Activated CD8-positive, alpha-beta memory T cell treated with anti-CD3 and anti-CD28 coated beads, Interleukin-2, amount 50 U/mL, for 48 hours (primary cell): ENCODE measurements at places on chromosomes 3 and 15.
A peak's percentile ranks its signal among the peaks of the same experiment; 100 is the strongest.

GRCh38 chr3:172334671-172335207 lies 113.5 kb downstream of the GHSR start:
- no peak for DNase-seq

GRCh38 chr15:34933432-34933975 lies 36.0 kb downstream of the AQR start:
- no peak for DNase-seq

- no peak for DNase-seq
Observed at GRCh38 chr3:155441506-155441905, 148.0 kb upstream of the STRIT1 start.

GRCh38 chr3:196708467-196708866 lies 3.6 kb downstream of the CEP19 start:
- DNase-seq: no peak

GRCh38 chr3:142958707-142959106 lies 4.8 kb downstream of the PAQR9 start:
- DNase-seq: no peak

DNA sequence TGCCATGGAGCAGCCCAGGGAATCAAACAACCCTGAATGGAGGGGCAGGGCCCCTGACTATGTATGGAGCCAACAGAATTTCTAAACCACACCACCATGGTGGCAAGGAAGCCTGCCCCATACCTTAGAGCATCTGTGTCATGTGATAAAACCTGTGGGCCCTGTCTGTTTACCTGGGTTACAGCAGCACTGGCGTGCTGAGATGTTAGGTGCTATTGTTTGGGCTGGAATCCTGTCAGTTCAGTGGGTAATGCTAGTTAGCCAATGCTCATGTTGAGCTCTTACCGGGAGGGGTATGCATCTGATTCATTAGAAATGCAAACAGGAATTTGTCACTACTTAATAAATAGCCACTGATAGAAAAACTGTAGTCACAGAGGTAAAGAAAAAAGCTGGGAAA lies 63.5 kb upstream of the ETV5 start:
- no peak for DNase-seq

DNA sequence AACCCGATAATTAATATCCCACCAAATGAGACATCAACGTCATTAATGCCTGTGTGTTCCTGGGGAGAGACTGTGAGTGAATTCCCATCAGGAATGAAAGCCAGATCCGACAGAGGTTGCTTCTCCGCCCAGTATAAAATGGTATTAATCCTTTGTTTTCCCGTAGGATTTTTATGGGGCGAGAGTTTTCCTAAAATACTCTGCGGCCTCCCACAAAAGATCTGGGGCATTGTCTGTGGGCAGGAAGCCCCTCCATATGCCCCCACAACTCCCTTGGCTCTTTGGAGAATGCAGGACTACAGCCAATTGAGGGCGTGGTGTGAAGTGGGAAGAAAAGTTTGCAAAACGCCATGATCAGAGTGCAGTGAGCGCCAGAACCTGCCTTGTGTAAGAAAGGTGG lies 26.7 kb downstream of the ZIC4 start:
- DNase-seq: no peak

DNA sequence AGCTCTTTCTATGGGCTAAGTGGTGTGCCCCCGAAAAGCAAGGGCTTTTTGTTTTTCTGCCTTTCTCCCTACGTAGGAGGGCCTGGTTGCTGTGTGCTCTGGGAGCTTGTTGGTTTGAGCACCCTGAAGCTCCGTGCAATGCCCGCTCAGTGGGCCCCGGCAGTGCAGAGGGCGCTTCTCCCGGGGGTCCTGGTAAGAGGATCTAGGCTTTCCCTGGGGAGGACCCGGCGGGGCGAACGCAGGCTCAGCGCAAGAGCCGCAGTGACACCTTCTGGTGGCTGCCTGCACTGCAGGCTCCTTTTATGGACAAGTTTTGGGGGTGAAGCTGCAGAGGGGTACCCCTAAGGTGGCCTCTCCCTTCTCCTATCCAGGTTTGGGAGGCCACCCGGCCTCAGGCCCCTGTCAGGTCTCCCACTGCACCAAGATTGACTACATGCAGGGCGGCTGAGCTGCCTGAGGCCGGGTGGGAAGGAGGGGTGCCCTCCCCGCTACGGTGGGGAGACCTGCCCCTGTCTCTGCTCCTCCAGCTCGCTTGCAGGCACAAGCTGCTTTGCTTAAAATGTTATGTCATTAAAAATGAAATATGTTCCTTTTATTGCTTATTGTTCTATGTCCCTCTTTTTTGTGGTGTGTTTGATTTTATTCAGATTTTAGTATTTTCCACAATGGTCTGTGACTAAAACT lies 387.9 kb downstream of the GABRG3 start:
- DNase-seq: peak; percentile 56

DNA sequence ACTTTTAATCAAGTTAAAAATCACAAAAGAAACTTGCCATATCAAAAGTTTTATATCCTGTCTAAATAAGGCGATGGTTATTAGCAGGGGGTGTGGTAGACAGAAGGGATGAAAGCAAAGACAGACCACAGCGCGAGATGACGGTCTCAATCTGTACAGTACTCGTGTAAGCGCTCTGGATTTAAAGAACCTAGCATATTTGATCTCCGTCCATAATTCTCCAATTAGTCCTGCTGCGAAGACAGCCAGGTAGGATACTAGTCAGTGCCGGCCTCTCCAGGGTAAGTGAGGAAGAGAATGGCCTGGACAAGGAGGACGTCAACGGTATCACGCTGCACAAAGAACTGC lies 701 bp downstream of the SGO1 start:
- DNase-seq: no peak

- DNase-seq: no peak
Observed at GRCh38 chr3:72744330-72744729, 103.9 kb downstream of the SHQ1 start.

GRCh38 chr3:71579326-71579934 lies 4.1 kb downstream of the FOXP1 start:
- DNase-seq: no peak

- DNase-seq: peak; percentile 33
Observed at GRCh38 chr3:38314764-38315487, 31.7 kb upstream of the XYLB start.

GRCh38 chr3:8938021-8938420 lies 25.3 kb downstream of the RAD18 start:
- DNase-seq: no peak

DNA sequence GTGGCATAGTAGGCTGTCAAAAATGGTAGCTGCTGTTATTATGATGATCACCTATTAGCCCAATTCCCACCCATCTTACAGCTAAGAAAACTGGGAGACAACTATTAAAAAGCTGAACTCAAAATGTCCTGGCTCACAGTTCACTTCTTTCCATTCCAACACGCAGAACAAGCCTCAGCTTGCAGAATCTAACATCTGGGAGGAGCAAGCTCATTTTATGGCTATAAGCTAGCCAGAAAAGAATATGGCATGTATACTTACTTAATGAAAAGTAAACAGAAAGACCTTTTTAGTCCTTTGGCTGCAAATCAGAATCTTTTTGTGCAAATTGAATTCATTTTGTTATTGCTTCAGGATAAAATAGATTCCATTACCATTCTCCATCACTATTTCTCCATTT lies 34.8 kb upstream of the CFAP20DC start:
- DNase-seq: no peak

DNA sequence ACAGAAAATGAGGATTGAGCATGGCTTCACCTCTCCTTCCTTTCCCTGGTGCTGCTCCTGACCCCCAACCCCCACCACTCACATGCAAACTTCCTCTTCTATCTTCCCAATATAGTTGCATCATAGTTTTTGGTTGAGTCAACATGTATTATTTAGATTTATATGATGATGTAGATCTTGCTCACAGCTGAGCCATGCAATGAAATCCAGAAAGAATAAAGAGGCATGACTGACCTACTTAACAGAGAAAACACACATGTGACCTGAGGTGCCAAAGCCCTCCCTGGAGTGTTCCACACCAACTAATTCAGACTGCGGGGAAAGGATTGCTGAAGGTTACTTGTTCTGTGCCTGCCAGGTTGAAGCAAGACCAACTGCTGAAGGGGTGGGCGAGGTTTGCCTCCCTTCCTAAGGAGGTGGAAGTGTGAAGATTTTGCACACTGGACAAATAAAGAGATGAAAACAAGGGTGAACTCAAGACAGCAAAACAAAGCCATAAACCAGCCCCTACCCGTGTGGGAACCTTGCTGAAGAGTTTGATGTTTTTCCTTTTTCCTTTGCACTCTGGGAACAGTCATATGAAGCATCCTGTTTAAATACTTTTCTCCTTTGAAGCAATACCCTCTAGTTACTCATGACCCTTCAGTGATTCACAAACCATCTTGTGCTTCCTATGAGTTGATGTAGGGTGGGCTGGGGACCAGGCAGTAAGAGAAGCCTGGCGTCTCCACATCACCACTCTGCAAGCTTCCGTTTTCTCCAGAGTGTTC lies 155.2 kb upstream of the UBE2E1 start:
- no peak for DNase-seq

DNA sequence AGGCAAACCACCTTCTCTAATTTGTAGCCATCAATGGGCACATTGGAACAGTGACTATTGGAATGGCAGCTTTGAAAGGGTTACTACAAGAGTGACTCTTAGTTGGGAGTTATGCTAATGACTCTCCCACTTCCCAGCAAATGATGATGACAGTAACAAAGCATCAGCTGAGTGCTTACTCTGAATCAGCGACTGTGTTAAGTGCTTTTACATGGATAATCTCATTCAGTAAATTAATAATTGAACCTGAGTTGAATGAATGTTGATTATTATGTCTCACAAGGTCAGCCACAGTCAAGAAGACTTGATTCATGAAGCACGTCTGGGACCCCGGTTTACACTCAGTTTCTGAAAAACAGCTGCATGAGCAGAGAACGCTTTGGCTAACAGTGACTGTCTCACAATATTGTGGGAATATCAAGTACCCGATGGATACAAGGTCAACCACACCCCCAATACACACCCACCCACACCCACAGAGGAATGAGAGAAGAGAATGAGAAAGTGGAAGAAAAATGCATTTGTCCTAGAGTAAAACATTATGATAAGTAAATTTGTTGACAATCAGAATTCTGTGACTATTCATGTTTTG lies 242.0 kb upstream of the FEZF2 start:
- DNase-seq: no peak

DNA sequence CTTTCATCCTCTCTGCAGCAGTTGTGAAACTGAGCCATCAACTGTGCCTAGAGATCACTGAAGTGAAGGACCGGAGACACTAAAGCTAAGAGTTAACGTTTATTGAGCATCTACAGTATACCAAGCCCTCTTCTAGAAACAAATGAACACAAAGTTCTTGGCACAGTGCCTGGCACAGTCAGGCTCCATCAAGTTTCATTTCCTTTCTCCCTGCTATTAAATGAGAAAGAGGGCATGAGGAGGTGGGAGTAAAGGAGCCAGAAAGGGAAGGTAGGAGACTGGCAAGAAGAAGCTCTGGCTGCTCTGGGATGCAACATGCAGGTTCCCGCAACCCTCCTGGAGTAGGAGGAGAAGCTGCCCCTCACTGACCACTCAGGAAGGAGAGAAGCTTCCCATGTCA lies 30.6 kb downstream of the CYP19A1 start:
- DNase-seq: no peak

DNA sequence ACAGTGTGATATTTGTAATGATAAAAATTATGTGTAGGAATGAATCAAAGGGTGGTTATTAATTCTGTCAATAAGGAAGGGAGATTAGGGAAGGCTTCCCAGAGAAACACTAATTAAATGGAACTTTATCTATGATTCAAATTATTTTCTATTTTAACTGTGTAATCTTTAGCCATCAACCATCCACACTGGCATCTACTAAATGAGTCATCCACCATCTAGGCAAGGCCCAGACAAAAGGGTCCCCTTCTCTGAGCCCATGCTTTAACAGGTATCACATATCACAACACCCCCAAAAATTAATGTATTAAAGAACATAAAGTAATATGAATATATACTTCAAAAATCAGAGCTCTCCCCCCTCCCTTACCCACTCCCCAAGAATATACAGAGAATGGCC lies 19.9 kb upstream of the TPM1 start:
- DNase-seq: no peak

DNA sequence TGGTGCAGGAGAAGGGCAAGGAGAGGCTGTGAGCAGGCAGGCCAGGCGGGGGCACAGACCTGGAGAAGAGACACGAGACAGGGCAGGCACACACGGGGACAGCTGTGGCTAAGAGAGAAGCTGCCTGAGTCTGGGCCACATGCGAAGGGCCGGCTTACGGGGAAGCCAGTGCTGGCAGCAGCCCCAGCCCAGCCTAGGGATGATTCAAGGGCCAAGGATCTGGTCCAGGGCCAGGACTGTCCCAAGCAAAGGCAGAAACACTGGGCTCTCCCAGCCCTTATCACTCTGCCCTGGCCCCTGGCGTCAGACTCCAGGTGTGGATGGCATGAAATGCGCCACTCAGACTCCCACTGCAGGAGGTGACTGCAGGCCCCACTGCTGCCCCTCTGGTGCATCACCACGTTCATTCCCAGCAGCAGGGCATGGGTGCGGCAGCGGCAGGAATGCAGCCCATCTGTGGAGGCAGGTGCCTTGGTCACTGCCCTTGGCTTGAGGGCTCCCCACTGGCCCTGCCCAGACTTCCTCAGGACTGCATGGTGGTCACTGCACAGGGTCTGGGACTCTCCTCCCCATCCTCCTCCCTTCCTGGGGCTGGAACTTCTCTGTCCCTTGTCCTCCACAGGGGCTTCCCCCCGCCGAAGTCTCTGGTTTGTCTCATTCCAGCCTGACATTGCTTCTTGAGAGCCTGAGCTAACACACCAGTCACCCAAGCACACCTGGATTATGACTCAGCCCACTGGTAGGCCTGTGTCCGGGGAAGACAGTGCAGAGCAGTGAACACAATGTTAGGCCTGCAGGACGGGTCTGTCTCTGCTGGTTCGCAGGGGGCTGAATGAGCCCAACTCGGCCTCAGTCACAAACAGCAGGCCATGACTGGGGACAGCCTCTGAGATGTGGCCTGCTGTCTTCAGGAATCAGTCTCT lies 69.3 kb downstream of the TBC1D2B start:
- DNase-seq: no peak

DNA sequence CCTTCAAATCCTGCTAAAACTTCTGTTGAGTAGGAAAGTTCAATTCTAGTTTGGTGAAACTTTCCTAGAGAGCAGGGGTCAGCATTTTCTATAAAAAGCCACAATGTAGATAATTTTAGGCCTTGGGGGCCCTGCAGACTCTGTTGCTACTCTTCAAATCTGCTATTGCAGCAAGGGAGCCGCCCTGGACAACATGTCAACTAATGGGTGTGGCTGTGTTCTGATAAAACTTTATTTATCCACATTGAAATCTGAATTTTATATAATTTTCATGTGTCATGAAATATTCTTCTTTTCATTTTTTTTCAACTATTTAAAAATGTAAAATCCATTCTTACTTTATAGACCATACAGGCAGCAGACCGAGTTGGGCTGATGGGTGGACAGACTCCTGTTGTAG lies 67.4 kb upstream of the SAMMSON start:
- DNase-seq: no peak

GRCh38 chr3:16392717-16393116 lies 120.8 kb downstream of the RFTN1 start:
- DNase-seq: no peak

- DNase-seq: no peak
Observed at GRCh38 chr3:38519651-38520050, 23.5 kb downstream of the EXOG start.

- no peak for DNase-seq
Observed at GRCh38 chr3:99635348-99635747, 3.0 kb upstream of the COL8A1 start.

GRCh38 chr15:59217876-59218498 lies 11.3 kb downstream of the LDHAL6B start:
- no peak for DNase-seq

GRCh38 chr3:129607391-129608068 lies 1.1 kb upstream of the PLXND1 start:
- DNase-seq: no peak

- DNase-seq: no peak
Observed at GRCh38 chr15:58512522-58512921, 80.7 kb downstream of the LIPC start.

- no peak for DNase-seq
Observed at GRCh38 chr3:38165722-38166387, 518 bp downstream of the OXSR1 start.
